Right lobe of liver (tissue), 6 donors: ENCODE measurements at places on chromosomes 1 and 21. TPM values are rescaled to one million over a fixed set of nuclear protein-coding genes. Genes with fewer than 3 reads are reported as not detected.

HUNK gene
- total RNA-seq = 0.30 TPM

DNA sequence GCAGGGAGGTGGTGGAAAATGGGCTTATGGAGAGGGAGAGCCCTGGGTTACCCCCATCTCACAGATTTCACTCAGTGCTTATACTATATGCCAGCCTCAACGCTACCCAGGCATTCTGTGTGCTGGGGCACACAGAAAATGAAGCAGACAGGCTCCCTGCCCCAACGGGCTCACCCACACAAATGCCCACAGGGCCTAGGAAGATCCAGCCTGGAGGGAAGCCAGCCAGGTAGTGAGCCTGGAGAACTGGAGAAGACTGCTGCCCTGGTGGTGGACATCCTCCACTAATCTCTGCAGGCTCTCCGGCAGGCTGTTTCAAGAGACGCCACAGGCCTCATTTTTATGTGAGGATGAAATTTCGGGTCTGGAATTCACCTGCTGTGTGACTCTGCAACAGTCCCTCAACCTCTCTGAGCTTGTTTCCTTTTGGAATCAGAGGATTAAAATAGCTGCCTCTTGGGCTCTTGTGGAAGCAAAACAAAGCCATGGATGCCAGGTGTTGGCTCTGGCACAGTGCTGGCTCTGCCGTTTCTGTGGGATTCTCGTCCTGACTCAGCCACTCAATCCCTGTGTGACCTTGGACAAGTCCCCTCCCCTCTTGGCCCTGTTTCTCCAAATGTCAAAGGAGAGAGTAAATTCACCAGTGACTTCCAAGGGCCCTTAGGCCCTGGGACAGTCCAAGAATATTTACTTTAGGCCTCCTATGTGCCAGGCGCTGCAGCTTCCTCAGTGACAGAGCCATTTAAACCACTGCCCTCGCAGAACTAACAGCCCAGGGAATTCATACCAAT, 3.6 kb downstream of the PAQR7 start:
- peak; percentile 88 for DNase-seq

NTRK1 gene
- total RNA-seq = not detected

- no peak for DNase-seq
These were observed 1359.6 kb downstream of the PLA2G4A start for GRCh38 chr1:188188317-188188716.

DNA sequence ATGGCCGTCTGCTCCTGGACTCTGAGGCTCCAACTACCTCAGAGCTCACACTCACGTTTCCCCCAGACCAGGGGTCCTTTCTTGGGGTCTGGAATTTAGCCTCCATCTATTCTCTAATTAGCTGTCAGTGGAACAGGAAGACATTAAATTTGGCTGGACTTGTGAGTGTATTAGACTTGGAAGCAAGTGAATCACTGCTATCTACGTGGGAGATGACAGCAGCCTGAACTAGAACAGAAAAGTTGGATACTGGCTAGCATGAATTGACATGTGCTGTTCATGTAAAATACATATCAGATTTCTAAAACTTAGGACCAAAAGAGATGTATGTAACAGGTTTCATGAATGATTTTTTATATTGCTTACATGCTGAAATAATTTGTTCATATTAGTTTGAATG, 28.0 kb downstream of the TAF5L start:
- DNase-seq = no peak

GRCh38 chr1:32159189-32159588, 20.3 kb upstream of the TXLNA start:
- DNase-seq = no peak

DNA sequence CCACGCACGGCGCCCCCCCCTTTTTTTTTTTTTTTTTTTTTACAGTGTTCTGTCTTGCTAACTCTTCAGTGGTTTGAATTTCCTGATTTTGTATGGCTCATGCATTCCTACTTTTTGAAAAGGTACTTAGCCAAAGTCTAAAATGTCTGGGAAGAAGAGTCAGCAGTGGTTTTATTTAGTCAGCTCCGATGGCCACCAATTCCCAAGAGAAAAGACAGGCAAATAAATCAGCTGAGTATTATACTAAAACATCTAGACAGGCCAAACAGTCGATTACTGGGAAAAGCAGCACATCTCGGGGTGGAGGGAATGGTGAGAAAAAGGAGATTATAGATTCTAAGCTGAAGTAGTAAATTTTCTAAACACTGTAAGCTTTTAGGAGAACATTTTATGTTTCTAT, 192.5 kb upstream of the ZRANB2 start:
- DNase-seq = no peak

DCST2 gene
- total RNA-seq = not detected

DNA sequence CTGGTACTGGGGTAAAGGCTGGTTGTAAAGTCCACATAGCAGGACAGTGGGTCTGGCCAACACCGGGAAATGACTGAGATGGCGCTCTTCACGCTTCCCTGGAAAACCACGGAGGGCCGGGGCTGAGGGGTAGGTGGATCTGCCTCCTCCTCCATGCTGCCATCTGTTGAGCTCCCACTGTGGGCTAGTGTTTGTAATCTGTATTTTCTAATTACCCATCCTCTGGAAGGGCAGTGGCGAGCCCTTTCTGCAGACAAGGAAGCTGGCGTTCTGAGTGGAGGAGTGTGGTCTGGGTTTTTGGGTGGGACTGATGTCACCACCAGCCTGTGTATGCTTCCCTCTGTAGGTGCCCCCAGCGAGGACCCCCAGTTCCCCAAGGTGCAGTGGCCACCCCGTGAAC, 34.1 kb upstream of the LHX4 start:
- no peak for DNase-seq

DNA sequence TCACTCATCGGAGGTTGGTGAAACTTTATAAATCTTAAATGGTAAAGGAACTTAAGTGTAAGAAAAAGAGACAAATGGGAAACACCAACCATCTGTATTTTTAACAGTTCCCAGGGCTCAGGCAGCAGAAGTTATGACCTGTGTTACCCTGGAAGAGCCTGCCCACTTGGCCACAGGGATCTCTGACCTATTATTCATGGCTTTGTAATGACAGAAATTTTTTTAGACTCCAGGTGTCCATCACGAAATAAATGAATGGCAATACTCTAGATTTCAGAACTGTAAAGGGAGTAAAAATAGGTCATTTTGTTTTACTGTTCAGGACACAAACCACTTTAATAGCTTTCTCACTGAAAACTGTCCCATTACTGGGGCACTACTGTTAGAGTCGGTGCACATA, 389.8 kb downstream of the VAV3 start:
- DNase-seq = no peak

GRCh38 chr1:205791568-205792180, 16.4 kb upstream of the RAB29 start:
- peak; percentile 71 for DNase-seq

- no peak for DNase-seq
These were observed 77.5 kb downstream of the MAST2 start for GRCh38 chr1:45880930-45881329.

LDLRAP1 gene
- 20.1 TPM for total RNA-seq

DNA sequence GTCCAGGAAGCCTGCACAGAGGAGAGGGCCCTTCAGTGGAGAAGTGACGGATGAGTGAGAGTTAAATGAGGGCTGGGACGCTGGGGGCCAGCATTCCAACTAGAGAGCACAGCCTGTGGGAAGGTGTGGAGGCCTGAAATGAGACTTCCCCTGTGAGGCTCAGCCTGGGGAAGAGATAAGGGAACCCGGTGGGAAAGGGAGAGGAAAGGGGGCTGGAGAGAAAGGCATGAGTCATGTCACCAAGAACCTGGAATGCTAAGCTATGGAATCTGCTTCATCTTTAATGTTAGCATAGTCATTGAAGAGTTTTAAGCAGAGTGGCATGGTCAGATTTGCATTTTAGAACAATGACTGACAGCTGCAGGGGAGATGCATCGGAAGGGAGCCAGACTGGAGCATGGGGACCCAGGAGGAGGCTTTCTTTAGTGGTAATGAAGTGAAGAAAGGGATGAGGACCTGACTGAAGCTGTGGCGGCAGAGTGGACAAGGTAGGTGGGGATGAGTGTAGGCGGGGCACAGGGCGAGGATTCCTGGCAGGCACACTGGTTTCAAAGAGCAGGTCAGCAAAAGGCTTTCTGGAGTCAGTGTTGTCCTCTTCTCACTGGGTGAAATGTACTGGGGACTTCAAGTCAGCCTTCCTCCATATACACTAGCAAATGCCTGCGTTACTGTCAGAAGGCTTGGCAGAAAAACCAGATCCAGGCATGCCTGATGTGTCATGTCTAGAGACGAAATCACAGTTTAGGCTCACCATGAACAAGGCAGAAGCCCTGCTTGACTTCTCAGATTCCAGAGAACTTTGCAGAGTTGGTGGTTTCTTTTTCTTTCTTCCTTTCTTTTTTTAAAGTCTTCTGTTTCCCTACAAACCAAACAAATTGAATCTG, 8.0 kb downstream of the RGL1 start:
- no peak for DNase-seq

DNA sequence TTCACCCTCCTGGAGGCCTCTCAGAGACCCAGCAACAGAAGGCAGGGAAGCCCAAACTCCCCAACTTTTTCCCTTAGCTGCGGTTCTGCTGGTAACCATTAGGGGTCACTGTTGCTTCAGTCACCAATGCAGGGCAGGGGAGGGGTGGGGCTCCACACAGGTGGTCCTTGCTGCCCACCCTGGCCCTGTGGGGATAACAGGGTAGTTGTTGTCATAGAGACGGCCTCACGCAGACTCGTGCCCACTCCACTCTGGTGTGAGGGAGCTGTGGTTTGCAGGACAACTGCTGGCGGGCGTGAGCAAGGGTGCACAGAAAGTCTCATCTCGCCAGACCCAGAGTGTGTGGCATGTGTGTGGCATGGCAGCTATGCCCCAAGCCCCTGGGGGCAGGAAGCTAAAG, 19.9 kb downstream of the INSRR start:
- no peak for DNase-seq

GRCh38 chr1:234628089-234628488, 18.1 kb upstream of the IRF2BP2 start:
- no peak for DNase-seq

RNU1-1 gene
- under 0.01 TPM for total RNA-seq

DNA sequence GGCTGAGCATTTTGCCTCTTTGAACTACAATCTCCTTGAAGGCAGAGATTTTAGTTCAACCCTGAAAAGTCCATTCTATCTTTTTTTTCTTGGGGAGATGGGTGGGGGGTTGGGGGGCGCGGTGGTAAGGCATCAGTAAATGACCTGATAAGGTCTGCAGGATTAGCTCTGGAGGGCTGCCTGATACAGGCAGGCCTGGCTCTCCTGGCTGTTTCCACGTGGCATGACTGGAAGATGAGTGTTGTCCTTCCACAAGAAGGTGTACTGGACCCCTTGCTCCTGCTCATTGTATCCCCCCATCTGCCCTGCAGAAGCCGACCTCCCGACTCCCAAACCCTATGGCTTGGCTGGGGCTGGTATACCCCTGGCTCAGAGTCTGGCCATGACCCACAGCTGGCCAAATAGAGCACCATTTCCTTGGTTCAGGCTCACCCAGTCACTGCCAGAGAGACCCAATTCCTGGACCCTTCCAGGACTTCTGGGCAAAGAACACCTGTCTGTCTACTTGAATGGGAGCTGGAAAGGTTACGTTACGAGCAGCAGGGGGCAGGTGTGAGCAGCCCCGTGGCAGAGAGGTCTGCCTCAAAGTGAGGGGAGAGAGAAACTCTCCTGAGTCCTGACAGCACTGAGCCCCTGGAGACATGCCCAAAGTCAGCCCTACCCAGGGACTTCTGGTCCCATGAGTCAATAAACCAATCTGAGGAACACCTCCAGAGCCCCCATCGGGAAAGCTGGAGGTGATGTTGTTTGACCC, 17.0 kb downstream of the DHRS3 start:
- no peak for DNase-seq

DNA sequence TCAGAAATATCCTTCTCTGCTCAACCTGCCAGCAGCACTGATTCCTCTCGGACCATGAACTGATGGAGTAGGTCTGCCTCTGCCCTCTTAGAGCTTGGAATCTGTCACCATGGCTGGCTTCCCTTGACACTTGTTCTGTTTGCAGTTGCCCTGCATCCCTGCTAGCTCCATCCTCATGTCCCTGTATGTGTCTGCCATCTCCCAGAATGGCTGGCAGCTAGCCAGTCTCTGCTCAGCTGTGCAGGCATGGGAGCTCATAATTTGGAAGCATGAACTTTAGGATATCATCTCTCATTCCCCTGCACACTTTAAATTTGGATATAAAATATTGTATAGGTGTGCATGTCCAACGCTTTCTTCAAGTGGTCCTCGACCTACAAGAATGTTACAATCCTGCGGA, 95.4 kb downstream of the C1orf94 start:
- no peak for DNase-seq

DNA sequence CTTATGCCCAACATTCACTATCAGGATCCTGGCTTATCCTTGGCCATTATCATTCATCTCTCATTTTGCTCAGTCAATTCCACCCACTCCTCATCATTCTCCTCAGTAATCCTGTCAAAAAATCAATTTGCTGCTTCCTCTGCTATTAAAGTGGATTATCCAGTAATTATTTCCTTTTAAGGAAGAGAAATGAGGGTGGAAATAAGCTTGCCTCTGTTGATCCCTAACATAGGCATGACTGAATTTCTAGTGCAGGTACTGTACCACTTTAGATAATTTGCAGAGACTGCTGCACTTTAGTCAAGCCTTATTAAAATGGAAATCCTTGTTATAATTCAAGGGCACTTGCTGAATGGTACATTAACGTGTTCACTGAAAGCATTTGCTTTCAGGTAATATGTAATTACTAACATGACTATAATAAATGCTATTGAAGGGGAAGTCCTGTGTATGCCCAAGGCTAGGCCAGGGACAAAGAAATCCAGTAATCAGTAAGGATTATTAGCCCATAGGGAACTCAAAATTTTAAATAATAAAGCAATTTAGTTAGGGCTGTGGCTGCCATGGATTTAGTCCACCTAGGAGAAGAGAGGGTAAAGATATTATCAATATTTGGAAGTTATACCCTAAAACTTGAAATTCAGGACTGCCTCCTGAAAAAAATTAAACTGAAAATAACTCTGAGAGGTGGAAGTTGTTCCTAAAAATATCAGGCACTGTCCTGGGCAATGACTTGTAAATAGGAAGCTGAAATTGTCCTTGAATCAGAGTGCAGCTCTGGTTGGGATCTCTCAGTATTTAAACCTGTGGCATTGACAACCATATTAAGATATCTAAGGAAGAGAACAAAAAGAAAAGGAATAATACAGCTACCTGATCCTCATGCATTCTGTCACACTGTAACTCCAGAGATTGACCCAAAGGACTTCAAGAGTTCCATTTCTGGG, 43.4 kb downstream of the RGS2 start:
- DNase-seq = no peak

GRCh38 chr1:176790786-176791185, 327.8 kb downstream of the PAPPA2 start:
- no peak for DNase-seq

KLHDC9 gene
- total RNA-seq = 6.8 TPM

CDCA8 gene
- 0.82 TPM for total RNA-seq

AHCYL1 gene
- total RNA-seq = 55.5 TPM

KRTAP8-1 gene
- total RNA-seq = not detected

GRCh38 chr1:232718928-232719927, 86.0 kb upstream of the MAP10 start:
- DNase-seq = no peak

- peak; percentile 63 for DNase-seq
These were observed 14.1 kb downstream of the AZIN2 start for GRCh38 chr1:33094971-33095604.

DNA sequence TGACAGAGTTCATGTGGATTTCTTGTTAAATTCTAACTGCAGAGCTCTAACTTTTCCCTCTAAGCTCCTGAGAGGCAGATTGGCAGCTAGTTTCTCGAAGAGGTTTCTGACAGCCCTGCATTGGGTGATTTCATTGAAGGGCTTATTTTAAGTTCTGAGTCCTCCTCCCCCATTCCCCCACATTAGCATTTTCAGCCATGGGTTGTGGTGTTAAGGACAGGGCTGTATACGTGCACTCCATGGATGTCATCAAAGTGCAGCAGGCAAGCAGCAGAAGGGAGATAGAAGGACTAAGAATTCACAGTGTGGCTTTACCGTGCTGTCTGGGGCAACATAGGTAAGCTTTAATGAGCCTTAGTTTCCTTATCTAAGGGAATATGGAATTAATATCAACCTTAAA, 19.0 kb downstream of the CRYZ start:
- no peak for DNase-seq
